Neural crest cell (in vitro differentiated cells): ENCODE measurements at places on chromosomes 5 and 9. TPM values are rescaled to one million over a fixed set of nuclear protein-coding genes. Genes with fewer than 3 reads are reported as not detected.

- H3K36me3 ChIP-seq = peaks cover 6% of the 10 kb centered on the region
- H3K27me3 ChIP-seq = no peaks in the 10 kb centered on the region
- no peak overlapping the region for H3K27ac ChIP-seq
- H3K4me1 ChIP-seq = peaks cover 5% of the 10 kb centered on the region
- no peak for DNase-seq
These were observed 35.1 kb downstream of the EXOSC2 start for GRCh38 chr9:130728721-130729120.

The OR1B1 gene
- not detected in 2 replicates for total RNA-seq

The SLC6A7 gene
- not detected in 2 replicates for total RNA-seq

GRCh38 chr9:128600099-128600498, 47.7 kb downstream of the SPTAN1 start:
- H3K4me3 ChIP-seq = no peak overlapping the region
- no peak for DNase-seq
- H3K27me3 ChIP-seq = no peaks in the 10 kb centered on the region
- H3K36me3 ChIP-seq = peaks cover 5% of the 10 kb centered on the region
- no peak overlapping the region for H3K27ac ChIP-seq
- H3K4me1 ChIP-seq = no peaks in the 10 kb centered on the region

- H3K27me3 ChIP-seq = peaks cover 87% of the 10 kb centered on the region
- peaks cover 4% of the 10 kb centered on the region for H3K36me3 ChIP-seq
- peaks cover 9% of the 10 kb centered on the region for H3K4me1 ChIP-seq
- H3K4me3 ChIP-seq = no peak overlapping the region
- DNase-seq = no peak
These were observed 1.4 kb upstream of the KIF12 start for GRCh38 chr9:114100536-114100935.
